ENCODE measurements at places on chromosomes 12 and 14.
A peak's percentile ranks its signal among the peaks of the same experiment; 100 is the strongest.

DNA sequence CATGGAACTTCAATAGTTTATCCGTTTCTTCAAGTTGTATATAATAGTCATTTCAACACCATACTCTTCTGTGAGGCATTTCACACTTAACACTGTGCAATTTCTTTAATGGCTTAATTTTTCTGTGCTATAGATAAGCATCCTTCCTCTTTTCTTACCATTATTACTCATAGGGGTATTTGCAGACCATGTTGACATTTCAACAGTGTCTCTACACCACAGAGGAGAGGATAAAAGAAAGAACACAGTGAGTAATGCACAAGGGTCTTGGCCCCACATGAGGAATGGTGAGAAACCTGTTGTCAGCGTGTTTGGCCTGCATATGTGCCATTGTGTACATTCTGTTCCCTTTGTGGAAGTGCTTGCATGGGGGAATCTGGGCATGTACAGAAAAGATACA is 421.5 kb upstream of the MDGA2 start:
- DNase-seq = no peak

- DNase-seq = no peak
Measured at GRCh38 chr14:68225321-68225720, 405.7 kb downstream of the RAD51B start.

GRCh38 chr14:60482743-60483142 is 3.1 kb downstream of the C14orf39 start:
- no peak for DNase-seq

DNA sequence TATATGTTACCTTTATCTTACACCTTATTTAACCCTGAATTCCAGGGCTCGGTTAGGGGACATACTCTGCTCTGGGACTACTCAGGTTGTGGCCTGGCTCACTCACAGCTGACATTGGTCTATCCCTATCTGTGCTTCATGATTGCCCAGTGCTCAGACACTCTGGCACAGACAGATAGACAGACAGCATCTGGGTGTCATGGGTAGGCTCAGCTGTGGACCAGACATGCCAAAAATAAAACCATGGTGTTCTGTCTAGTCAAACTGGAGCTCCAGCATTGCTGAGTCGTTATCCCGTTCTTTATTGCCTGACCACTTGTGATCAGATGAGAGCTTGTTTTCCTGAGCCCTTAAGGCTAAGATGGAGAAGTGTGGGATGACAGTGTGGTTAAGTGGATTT is 29.0 kb downstream of the FBXW8 start:
- DNase-seq = no peak

DNA sequence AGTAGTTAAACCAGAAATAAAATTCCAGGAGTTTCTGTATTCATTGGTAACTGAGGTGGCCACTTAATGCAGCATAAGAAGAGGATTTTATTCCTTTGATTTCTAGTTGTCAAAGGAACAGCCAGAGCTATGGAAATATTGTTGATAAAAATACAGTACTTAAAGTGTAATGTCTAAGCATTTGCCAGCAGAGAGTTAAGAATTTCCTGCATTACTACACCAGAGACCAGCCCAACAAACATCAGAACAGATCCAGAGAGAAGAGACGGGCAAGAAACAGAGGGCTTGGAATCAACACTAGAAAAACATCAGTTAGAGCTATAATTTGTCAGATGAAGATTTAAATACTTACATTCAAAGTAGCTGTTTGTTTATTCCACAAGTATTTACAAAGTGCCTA is 77.9 kb downstream of the ST8SIA1 start:
- no peak for DNase-seq

DNA sequence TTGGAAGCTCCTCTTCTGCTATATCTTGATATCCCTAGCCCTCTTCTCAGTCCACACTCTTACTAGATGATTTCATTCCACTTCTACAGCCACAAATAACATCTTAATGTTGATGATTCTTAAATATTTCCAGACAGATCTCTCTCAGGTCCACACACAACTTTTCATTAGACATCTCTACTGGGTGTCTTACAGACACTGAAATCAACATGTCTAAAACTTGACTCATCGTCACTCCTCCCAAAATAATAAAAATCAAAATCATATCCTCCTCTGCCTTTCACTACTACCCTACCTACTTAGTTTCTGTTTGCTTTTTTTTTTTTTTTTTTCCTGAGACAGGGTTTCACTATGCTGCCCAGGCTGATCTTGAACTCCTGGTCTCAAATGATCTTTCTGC is 11.9 kb downstream of the PRDM4 start:
- no peak for DNase-seq

- DNase-seq = no peak
Measured at GRCh38 chr12:112969547-112970306, 8.6 kb upstream of the OAS2 start.

DNA sequence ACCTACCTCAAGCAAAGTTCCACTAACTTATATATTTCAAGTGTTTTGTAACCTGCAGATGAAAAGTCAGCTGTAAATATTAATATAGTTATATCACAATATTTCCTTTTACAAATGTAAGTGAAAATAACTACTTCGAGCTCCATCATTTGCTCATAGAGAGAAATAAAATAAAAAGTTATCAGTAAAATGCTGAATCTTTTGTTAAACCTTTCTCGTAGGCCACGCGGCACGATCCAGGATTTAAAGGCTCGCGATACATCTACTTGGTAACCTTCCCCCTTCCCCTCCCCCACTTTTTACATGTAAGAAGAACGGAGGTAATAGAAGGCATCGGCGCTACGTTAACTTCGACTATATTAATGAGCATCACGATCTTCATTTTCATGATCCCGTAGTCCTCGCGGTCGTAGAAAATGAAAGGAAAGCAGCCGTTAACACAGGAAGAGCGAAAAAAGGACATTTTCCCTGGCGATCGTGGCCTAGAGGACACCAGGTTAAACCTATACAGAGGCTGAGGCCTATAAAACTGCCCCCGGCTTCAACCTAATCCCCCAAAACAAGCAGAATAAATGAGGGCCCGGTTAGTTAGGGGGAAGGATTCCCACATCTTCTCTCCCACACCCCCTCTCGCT is 508 bp downstream of the HNRNPC start:
- DNase-seq = no peak

DNA sequence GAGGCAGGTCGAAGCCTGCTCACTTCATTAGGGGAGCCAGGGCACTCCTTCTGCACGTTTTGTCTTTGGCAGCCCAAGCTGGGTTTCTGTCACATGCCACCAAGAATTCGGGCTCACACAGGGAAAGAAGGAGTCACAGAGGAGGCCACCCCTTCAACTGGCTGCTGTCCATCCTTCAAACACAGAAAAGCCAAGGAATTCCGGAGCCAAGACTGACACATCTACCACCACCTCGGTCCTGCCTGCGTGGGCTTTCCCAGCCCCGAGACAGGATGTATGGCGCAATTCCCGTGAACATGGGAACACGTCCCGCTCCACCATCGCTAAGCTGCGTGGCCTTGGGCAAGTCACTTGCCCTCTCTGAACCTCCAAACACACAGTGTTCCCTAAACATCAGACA is 70.4 kb downstream of the NCOR2 start:
- no peak for DNase-seq

- no peak for DNase-seq
Measured at GRCh38 chr12:86521870-86522269, 265.7 kb upstream of the MGAT4C start.

GRCh38 chr12:110109037-110109836 is 14.9 kb upstream of the IFT81 start:
- DNase-seq = peak; percentile 97

- no peak for DNase-seq
Measured at GRCh38 chr12:19244312-19244711, 114.8 kb downstream of the PLEKHA5 start.

GRCh38 chr12:7068994-7069346 is 8.5 kb downstream of the C1S start:
- DNase-seq = no peak

- no peak for DNase-seq
Measured at GRCh38 chr12:46942579-46942978, 116.8 kb upstream of the SLC38A4 start.

DNA sequence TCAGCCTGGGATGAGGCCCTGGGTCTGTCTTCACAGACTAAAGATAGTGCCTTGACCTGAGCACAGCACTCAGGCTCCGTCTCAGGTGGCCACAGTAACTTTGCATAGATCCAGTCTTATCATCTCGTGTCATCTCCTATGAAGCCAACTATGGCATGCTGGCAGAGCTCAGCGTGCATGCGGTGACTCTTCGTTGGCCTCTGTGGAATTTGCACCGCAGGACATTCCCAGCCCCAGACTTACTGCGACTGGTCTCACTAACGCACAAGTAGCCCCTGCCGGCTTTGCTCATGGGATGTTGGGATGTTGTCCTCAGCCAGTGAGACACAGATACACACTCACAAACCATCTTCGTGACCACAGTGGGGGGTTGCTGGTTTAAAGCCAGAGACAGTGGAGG is 199.6 kb downstream of the CHST11 start:
- no peak for DNase-seq

DNA sequence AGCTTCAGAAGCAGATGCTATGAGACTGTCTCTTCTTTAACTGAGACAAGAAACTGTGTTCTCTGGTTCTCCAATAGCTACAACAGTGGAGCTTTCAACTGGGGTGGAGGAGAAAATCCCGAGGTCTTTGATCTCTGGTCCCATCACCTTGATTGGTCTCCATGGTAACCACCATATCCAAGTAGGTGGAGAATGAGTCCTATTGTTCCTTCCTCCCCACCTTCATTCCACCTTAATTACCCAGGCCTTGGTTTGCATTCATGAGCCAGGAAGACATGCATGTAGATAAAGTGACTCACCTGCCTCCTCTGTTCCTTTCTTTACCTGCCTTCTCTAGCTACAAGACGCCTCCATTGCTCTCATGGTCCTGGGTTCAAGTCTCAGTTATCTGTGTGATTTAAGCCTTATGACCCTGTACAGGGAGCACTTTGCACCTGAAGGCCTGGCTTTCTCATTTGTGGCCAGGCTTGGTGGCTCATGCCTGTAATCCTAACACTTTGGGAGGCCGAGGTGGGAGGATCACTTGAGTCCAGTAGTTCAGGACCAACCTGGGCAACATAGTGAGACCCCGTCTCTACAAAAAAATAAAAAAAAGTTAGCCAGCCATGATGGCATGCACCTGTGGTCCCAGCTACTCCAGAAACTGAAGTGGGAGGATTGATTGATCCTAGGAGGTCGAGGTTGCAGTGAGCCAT is 157.7 kb upstream of the TBX3 start:
- no peak for DNase-seq

DNA sequence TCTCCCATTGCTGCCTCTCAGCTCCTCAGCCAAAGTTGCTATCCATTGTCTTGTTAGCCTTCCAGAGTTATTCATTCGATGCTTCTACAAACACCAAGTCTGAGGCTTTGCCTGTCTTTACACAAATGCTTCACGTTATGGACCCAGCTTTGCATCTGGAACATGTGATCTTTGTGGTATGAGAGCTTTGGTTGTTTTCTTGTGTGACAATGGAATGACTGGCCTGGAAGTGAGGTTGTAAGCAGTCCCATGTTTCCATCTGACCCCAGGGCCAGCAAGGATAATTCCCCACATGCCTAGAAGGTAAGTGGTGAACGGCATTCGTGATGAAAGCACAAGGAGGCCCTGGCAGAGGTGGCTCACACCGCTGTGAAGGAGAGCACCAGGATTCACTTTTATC is 866.7 kb upstream of the TMEM132C start:
- DNase-seq = no peak

DNA sequence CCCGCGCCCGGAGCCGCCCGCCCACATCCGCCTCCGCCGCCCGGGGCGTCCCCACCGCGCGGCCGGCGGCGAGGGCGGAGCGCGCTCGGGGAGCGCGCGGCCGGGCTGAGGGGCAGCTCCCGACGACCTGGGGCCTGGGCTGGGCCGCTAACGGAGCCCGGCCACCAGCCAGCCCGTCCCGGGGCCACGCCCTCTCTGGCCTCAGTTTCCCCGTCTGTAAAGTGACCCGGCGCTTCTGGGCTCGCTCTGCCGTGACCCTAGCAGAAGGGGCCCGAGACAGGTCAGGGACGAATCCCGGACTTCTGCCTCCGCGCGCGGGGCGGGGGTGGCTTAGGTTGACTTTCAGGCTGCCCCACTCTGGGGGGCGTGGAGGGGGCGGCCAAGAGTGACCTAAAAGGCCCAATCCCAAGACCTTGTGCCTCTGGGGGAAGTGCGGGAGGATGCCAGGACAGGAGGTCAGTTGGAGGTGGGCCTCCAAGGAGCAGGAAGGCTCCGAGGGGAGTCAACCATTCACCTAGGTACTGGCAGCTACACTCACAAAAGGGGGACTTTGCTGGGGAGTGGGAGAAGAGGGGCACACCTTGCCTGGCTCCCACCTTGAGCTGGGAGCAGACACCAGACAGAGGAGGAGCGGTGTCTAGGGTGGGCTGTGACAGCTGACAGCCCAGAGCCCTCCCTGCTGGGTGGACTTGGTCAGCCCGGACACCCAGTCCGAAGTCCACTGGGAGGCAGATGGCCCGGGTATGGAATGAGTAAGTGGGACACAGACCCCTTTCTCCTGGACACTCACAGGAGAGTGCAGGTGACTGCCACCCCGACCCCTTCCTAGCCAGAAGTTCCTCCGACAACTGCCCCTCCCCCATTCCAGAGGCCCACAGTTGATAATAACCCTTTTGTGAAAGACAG is 486 bp upstream of the AKT1 start:
- no peak for DNase-seq

DNA sequence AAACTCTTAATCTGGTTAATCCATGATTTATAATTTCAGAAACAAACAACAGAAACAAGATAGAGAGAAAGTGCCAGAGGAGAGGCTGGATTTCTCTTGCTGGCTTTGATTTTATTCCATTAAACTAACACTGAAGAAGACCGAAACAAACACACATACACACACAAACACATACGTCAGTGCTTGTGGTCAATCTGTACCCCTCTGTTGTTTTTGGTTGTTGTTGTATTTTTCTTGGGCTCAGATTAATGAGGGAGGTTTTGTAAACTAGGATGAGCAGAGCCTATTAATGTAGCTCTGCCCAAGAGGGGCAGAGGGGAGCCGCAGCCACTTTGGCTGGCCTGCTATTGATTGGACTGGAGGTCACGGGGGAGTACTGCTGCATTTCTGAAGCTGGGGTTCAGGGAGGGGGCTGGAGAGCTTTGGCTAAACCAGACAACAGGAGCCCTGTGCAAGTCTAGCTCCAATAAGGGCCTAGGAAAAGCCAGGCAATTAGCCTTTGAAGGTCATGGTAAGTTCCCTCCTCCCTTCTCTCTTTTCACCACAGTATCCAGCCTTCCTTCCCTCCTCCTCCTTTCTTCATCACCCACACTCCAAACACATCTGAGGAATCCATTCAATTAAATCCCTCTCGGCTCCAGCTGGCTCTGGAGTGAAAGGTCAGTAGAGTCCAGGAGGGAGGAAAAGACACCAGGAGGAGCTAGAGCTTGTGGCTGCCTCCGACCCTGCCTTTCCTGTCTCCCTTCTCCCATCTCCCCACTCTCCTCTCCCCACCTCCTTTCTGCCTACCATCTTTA is 344.1 kb upstream of the LMO3 start:
- DNase-seq = no peak

Measured in fibroblast of skin of left biceps (primary cell).